ENCODE measurements at places on chromosomes 1 and 21. TPM values are rescaled to one million over a fixed set of nuclear protein-coding genes. Genes with fewer than 3 reads are reported as not detected.

DNA sequence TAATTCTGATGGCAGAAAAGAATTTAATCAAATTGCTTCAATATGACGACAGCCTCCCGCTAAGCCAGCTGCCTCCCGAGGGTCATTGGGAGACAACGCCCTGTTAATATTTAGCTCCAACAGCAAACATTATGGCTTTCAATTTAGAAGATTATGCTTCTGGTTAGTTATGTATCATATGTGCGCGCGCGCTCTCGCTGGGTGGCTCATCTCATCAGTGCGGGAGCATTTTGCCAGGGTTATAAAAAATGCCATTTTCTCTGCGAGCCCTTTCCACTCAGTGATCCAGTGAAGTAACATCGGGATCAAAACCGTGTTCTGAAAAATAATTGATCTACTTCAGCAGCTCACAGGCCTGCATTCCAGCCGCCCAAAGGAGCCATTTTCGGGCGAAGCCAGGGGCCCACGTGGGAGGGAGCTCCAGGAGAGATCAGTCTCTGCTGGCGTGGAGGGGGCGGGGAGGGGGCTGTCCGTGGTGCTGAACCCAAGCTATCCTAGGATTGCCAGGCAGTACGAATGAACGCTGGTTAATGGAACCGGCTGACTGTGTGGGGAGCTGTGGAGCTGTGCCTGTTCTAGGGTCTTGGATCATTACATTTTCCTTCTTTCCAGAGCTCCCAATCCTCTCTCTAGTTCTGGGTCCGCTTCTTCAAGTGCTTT lies 219.1 kb upstream of the ZC3H12A start:
- no peak for DNase-seq

DNA sequence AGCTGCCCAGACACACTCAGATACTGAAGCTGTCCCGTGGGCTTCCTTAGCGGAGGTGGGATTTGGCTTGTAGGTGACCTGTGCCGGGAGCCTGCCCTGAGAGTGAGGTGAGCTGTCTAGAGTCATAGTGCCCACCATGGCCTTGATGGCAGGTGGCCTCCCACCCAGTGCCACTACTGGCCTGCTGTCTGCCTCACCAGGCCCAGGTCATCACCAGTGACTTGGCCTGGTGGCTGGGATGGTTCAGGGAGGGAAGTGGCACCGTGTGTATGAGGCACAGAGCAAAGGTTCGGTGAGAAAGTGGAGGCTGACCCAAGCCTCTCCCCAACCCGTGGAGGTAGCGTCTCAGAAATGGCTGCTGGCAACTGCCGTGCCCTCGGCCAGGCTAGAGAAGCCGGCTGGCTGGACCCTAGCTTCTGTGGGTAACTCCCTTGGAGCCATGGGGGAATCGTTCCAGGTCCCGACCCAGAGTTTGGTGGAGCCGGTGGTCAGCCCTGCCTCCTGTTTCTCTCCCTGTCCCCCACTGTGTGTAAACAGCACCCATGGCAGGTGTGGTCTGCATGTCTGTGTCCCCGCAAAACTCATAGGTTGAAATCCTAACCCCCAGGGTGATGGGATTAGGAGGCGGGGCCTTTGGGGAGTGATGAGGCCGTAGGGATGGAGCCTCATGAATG lies 155.4 kb upstream of the C1orf174 start:
- no peak for DNase-seq

DNA sequence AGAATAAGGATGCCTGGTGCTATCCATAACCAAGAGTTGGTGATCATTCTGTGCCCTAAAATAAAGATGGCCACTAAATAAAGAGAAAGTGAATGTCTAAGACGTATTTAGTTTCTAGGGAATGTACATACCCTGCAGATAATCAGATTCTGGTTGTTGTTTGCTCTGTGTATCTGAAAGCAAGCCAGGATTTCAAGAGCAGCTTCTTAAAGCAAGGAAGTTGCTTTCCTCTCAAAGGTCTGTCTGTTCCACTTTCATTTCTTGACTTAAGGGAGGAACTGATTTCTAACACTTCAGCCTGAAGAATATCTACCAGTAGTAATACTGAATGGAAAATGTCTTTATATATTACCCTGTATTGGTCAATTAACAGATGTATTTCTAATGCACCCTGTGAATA lies 88.8 kb downstream of the KIF1B start:
- DNase-seq: no peak

DNA sequence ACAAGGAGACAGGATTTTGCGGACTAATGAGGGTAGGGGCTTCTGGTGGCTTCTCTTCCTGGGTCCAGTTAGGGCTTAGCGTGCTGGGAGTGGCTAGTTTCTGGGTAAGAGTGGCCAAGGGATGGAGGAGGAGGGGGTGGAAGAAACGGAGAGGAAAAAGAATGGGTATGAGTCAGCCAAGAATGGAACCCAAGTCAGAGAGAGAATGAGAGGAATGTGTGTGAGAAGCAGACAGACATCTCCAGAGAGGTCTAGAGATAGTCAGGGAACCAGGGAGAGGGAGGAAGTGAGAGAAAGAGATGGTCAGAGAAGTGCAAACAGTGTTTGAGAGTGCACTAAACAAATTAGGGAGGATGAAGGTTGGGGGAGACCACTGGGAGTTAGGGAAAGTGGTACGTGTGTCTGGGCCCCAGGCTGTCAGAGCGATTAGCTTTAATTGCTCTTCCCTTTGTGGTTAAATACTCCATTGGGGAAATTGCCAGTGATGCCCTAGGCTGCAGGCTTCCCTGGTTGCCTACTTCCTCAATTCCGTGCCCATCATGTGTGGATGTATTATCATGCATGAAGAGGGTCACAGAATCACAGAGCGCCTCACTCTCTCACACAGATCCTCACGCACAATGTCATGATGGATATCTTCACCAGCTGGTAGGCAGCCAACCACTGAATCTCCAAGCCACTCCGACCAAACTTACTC lies 1.4 kb downstream of the PEA15 start:
- DNase-seq: no peak

DNA sequence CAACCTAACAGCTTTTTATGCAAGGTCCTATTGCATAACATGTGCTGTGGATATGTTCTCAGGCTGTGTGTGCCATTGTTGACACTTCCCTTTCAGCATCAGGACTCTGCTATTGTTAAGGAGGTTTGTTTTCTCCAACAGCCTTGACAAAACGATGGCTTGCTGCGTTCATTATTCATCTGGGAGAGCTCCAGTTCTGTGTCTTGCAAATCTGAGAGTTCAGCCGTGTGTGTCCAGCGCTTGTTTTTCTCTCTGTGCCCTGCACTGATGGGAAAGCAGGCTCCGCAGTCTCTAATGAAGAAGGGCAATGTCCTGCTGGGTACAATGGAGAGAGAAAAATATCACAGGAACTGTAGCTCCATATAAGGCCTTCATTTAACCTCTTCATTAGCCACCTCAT lies 63.7 kb downstream of the CLDN17 start:
- DNase-seq: no peak

- peak; percentile 18 for DNase-seq
Measured at GRCh38 chr1:172845371-172845770, 186.5 kb downstream of the FASLG start.

DNA sequence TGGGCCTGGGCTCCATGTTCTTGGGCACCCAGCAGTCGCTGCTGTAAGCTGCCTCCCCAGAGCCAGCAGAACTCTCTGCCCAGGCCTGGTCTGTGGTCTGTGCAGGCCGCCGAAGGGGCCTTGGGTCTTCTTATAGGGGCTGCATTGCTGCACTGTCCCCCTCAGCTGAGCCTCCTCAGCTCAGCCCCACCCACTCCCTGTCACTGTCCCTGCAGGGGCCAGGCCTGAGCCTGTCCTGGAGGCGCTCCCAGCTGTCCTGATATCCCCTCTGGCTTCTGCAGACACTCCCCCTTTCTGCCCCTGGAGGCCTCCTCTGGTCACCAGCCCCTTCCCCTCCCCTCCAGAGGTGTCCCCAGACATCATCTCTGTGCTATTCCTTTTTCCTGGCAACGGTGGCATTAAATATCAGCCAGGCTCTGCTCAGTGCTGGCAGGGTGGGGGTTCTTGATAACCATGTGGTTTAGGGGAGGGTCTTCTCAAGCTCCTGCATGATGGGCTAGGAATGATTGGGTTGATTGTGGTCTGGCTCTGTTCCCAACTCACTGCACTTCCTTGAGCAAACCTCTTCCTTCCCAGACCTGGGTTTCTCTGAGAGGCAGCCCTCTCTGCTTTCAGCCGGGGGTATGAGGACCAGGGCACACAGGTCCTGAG lies 3.7 kb upstream of the FOXO6 start:
- no peak for DNase-seq

DNA sequence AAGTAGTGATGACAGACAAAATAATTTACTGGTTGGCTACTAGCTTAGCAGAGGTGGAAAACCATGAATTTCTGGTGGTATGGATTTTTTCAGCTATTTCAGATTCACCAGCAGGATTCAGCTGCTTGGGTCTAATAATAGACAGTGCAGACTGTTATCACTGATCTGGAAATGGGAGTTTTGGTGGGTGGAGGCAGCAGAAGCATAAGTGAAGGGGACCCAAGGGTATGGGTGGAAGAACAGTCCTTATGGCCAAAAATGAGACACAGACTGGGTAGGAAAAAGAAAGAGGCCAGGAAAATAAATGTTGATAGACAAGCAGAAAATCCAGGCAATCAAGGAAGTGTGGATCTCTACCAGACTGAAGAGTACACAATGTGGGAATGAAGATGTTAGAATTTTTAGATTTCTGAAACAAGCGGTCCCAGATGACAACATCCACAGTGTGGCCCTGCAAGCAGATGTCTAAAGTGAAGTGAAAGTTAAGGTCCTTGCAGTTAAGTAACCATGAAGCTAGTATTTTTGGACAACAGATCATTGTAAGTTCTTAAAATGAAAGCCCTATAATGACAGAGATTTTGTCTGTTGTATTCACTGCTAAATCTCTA lies 24.7 kb downstream of the LYST start:
- no peak for DNase-seq

PTGFR gene
- not detected for total RNA-seq

S100A11 gene
- total RNA-seq: 76.4 TPM
